ENCODE measurements at places on chromosomes 13 and 19.

GRCh38 chr19:19423322-19423721 is 17.8 kb downstream of the GATAD2A start:
- DNase-seq: no peak

GRCh38 chr19:10505583-10506229 is 2.5 kb upstream of the KEAP1 start:
- DNase-seq: peak; percentile 82

- DNase-seq: peak; percentile 92
Observed at GRCh38 chr19:39402346-39403300, 4.0 kb upstream of the ZFP36 start.

- DNase-seq: no peak
Observed at GRCh38 chr19:50542943-50543342, 25.3 kb downstream of the LRRC4B start.

GRCh38 chr19:21586311-21587116 is 81.1 kb downstream of the ZNF429 start:
- peak; percentile 77 for DNase-seq

DNA sequence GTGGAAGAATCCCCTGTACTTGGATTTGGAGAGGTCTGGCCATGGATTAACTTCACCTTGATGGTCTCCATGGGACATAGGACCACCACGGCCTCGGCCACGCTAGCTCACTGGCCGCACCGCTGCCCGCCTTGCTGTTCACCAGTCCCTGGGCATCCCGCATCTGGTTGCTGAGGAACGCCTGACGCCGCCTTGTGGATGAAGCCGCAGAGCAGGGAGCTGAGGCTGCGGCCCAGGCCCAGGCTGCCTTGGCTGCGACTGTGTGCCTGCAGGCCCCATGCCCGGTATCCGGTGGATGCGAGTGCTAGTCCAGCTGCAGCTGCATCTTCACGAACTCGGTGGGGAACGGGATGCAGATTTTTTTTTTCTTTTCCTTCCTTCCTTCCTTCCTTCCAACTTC is 1407.1 kb downstream of the UQCRFS1 start:
- DNase-seq: no peak

- DNase-seq: no peak
Observed at GRCh38 chr19:33100894-33101644, 20.1 kb downstream of the GPATCH1 start.

GRCh38 chr13:41970022-41970421 is 9.1 kb upstream of the VWA8 start:
- DNase-seq: no peak

DNA sequence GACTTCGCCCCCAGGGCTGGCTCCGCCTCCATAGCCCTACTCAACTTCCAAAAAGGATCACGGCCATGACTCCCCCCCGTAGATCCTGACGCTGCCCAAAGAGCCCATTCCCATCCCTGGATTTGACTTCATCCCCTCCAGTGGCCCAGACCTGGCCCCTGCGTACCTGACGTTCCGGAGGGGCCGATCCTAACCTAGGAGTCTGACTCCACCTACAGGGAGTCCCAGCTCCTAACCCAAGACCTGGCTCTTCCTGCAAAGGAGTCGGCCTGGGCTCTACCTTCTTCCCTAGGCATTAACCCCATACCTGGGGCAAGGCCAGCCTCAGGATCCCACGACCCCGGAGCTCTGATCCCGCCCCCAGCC is 10.8 kb downstream of the STAP2 start:
- no peak for DNase-seq

GRCh38 chr13:41188584-41188983 is 5.8 kb downstream of the KBTBD7 start:
- no peak for DNase-seq

- DNase-seq: no peak
Observed at GRCh38 chr13:100808330-100809128, 133.9 kb upstream of the TMTC4 start.

GRCh38 chr19:16714702-16715287 is 4.9 kb upstream of the NWD1 start:
- DNase-seq: peak; percentile 52

GRCh38 chr13:97008643-97009042 is 14.4 kb upstream of the OXGR1 start:
- DNase-seq: no peak

- no peak for DNase-seq
Observed at GRCh38 chr19:17720440-17720839, 1.2 kb downstream of the MAP1S start.

- no peak for DNase-seq
Observed at GRCh38 chr13:111213964-111214726, 99.0 kb downstream of the ARHGEF7 start.

GRCh38 chr13:28710161-28710560 is 8.6 kb downstream of the SLC46A3 start:
- DNase-seq: no peak

GRCh38 chr13:83880275-83881139 is 1.8 kb downstream of the SLITRK1 start:
- DNase-seq: no peak

DNA sequence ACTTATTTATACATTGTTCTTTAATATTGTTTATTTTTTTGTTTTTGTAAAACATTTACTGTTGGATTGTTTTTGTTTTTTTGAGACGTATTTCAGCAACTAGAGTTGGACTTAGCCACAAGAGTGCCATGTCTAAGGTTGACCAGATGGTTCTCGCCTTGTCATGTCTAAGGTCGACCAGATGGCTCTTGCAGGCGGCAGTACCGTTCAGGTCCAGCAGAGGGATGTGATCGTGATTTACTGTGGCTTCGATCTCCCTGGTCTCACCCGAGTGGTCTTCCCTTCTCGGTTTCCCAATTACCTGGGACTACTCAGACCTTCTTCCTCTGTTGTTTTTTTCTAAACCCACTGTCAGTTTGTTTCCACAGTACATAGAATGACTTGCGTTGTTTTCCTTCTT is 1438.6 kb downstream of the UQCRFS1 start:
- DNase-seq: no peak

- no peak for DNase-seq
Observed at GRCh38 chr19:57190301-57190700, 999 bp upstream of the ZNF264 start.

DNA sequence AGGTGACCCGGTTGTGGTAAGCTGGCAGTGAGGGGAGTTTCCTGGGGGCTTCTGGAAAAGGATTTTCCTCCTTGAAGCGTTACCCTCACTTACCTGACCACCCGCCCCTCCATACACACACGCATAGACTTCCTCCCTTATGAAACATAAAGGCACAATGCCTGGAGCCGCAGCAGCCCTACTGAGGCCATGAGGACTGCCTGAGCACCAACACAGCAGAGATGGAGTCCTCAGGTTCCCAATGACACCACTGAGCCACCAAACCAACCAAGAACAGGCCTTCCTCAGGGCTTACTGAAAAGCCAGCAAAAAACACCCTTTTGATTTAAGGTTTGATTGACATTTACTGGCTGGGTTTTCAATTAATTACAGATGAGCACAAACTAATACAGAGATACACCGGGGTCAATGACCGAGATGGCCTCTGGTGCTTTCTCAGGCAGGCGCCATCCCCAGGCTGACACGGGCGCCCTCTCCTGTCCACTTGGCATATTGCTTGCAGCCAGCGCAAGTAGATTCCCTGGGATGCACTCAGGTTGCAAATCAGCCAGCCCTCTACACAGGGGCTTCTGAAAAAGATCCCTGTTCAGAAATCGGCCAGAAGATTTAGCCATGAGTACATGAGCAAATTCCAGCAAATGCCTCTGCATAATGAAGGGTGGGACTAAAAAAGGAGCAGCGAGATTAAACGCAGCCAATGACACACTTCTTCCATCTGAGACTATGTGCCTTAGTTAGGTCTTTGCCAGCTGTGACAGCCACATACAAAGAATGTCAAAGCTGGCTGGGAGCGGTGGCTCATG is 14.8 kb downstream of the OPA3 start:
- peak; percentile 47 for DNase-seq

- DNase-seq: no peak
Observed at GRCh38 chr13:54989418-54989817, 1960.8 kb downstream of the OLFM4 start.

- DNase-seq: no peak
Observed at GRCh38 chr13:26688286-26688685, 72.3 kb downstream of the GPR12 start.

DNA sequence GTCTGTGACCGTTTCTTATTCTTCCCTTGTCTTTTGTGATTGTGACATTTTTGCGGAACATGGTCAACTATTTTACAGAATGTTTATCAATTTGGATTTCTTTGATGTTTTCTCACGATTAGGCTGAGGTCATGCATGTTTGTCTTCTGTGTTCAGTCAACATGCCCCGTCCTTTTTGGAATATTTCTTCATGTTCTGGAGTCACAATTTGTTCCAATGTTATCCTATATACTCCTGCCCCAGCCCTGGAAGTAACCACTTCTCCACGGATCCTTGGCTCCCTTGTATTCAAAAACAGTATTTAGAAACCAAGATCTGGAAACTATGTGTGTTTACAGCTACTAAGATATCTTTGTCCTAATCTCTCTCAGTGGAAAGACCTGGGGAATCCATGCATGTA is 9.6 kb downstream of the CARD8 start:
- DNase-seq: no peak

GRCh38 chr13:64206430-64207225 is 2791.0 kb upstream of the PCDH20 start:
- no peak for DNase-seq

DNA sequence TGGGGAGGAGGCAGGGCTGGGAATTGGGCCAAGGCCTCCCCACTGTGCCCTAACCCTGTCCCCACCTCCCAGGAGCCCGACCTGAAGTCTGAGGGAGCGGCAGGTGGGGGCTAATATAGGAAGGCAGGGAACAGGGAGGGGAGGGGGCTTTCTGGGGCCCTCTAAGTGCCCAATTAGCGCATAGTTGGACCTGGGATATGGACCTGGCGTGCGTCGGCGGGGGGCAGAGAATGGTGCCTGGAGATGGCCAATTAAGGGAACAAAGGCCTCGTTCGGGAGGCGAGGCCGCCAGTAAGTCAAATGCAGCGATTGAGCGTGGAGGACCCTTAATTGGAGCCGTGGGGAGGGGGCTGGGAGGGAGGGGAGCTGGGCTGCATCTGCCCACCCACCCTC is at the start of gene C19orf85:
C19orf85 (minus strand) TSS at position 90 of the 393 bp plus-strand sequence. CDS start 197 bp downstream, outside the sequence.
- no peak for DNase-seq

DNA sequence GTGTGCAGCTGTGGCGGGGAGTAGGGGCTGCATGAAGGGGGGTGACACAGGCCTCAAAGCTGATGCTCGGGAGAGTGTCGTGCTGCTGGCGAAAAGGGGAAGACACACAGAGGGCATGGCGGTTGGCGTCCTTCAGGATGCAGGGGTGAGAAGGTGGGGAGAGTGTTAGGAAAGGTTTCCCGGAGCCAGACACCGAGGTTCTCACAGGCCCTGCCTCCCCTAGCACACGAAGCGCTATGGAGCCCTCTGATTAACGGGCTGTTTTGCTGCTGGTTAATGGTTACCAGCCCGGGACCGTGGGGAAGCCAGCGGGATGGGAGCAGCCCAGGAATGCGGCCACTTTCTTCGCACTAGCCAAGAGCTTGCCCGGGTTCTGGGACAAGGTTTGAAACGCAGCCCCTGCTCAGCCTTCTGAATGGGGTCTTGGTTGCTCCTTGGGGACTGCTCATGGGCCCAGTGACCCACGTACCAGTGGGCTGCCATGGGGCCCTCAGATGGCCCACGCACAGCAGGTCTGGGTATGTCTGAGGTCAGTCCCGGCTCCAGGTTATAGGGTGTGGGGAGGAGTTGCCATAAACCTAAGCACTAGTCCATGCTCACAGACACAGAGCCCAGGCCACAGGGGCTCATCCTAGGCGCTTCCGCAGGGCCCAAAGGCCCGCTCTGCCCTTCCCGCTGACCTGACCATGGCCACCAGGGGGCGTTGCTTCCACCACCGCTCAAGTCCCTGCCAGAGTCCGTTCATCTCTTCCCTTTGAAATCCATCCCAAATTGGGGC is 31.3 kb upstream of the ISYNA1 start:
- peak; percentile 75 for DNase-seq

- DNase-seq: no peak
Observed at GRCh38 chr19:19662871-19663255, 613 bp downstream of the ATP13A1 start.

DNA sequence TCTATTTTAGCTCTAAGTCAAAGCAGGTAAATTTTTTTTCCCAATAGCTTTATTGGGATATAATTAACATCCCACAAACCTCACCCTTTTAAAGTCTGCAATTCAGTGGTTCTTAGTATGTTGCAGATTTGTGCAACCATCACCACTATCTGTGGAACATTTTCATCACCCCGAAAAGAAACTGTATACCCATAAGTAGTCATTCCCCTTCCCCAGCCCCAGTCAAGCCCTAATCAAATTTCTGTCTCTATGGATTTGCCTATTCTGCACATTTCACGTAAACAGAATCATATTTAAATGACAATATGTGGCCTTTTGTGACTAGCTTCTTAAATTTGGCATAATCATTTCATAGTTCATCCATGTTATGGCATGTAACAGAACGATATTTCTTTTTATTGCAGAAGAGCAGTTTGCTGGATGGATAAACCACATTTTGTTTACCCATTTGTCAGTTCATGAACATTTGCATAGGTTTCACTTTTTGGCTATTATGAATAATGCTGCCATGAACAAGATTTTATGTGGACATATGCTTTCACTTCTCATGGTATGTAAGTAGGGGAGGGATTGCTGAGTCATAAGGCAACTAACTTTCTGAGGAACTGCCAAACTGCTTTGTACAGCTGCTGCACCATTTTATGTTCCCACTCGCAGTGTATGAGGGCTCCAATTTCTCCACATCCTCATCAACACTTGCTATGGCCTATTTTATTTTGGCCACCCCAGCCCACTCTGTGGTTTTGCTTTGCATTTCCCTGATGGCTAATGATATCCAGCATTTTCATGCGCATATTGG is 10.9 kb downstream of the SLC46A3 start:
- DNase-seq: no peak

DNA sequence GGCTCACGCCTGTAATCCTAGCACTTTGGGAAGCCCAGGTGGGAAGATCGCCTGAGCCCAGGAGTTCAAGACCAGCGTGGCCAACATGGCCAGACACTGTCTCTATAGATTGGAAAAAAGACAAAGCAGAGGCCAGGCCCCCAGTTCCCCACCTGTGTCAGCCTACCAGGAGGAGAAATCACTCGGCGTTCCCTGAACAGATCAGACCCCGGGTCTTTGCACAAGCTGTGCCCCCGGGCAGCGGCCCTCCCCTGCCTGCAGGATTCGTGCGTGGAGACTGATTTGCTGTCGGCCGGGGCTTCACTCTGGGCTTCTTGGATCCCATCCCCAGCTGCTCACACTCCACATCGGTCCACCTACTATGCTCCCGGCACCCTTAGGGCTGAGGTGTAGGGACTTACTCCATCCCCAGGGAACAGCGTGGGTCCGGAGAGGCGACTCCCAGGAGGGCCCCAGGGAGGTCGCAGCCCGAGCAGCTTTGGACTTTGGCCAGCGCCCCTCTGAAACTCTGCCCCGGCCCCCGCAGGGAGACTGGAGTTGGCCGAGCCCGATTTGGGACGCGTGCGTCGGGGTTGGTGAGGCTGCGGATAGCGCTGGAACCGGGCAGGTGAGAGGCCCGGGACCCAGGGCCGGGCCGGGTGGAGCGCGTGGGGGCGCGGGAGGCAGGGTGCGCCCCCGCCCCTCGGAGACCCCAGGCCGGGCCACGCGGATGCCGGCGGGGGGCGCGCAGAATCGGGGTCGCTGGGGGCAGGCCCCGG is 515 bp upstream of the EFNA2 start:
- DNase-seq: no peak

GRCh38 chr19:54521860-54522513 is 19.4 kb downstream of the LAIR2 start:
- DNase-seq: no peak

All from hematopoietic multipotent progenitor cell treated with erythropoietin and hydrocortisone succinate and interleukin-3 and kit ligand, for 17 days (in vitro differentiated cells).